ENCODE measurements at places on chromosomes 6 and 20. TPM values are rescaled to one million over a fixed set of nuclear protein-coding genes. Genes with fewer than 3 reads are reported as not detected.

- no peak for DNase-seq
Observed at GRCh38 chr20:58837717-58838116, 13.0 kb downstream of the GNAS-AS1 start.

DNA sequence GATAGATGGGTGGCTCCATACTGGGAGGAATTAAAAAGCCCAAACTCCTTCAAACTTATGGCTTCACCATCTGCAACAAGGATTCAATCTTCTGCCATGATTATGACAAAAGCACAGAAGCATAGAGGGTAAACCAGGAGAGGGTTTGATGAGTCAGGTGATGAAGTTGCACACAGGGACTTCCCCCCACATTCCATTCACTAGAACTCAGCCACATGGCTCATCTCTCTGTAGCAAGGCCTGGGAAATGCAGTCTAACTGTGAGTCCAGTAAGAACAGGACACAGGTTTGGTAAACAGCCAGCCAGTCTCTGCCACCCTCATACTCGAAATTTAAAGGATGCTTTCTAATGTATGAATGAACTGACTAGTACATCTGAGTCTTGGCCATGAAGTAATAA lies 142.9 kb downstream of the HIVEP2 start:
- peak; percentile 51 for DNase-seq

GRCh38 chr6:51199733-51200260 lies 381.1 kb downstream of the TFAP2B start:
- DNase-seq: no peak

- no peak for DNase-seq
Observed at GRCh38 chr20:16475225-16475624, 98.0 kb downstream of the KIF16B start.

DNA sequence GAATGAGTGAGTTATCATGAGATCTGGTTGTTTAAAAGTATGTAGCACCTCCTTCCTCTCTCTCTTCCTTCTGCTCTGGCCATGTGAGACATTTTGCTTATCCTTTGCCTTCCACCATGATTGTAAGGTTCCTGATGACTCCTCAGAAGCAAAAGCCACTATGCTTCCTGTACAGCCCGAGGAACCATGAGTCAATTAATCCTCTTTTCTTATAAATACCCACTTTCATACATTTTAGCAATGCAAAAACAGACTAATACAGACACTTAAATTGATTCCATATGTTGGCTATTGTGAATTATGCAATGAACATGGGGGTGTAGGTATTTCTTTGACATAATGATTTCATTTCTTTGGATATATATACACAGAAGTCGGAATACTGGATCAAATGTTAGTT lies 792.8 kb upstream of the EYS start:
- no peak for DNase-seq

GRCh38 chr6:112481211-112481610 lies 134.1 kb downstream of the RFPL4B start:
- DNase-seq: no peak

- DNase-seq: no peak
Observed at GRCh38 chr6:43122146-43122545, 46.0 kb downstream of the PTK7 start.

DNA sequence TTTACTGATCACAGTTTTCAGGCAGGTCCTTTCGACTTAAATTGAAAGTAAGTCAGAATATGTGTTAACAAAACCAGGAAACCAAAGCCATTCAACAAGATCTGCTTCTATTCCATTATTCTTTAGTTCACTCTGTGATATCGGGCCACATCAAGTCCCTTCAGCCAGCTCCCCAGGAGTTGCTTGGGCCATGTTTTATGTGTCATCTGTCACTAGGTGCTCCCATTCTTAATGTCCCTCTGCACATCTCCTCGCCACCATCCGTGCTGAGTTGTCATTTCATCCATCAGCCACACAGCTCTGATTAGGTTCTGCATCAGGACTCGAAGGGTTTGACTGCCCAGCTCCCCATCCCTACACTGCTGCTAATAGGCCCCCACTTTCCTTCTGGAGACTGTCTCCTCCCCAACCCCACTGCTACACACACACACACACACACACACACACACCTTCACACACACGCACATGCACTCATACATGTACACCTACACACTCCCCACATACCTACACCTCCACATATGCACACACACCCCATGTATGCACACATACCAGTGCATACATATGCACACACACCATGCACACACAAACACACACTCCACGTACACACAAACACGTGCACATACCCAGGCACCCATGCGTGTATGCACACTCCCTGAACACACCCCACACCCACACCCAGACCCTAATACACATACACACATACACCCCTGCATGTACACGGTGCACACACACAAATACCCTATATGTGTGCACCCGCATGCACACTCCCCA lies 143.3 kb upstream of the GMDS start:
- no peak for DNase-seq

GRCh38 chr6:134875367-134875766 lies 74.5 kb downstream of the ALDH8A1 start:
- DNase-seq: no peak

DNA sequence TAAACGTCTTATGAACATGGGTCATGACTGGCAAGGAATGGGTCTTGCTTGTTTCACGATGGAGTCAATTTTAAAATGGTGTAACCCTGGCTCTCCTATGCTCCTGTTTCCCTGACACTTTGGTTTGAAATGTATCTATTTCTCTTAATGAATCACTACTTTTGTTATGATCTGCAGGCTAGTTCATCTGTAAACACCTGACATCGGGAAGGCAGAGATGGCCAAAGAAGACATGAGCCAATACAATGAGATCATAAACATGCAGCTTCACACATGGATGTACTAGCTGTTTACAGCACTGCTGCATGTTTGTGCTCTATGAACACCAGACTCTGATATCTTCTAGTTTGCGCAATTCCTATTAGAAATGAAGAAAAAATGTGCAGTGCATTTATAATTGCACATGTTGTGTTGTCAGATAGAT lies 11.0 kb upstream of the RAD21L1 start:
- DNase-seq: no peak

DNA sequence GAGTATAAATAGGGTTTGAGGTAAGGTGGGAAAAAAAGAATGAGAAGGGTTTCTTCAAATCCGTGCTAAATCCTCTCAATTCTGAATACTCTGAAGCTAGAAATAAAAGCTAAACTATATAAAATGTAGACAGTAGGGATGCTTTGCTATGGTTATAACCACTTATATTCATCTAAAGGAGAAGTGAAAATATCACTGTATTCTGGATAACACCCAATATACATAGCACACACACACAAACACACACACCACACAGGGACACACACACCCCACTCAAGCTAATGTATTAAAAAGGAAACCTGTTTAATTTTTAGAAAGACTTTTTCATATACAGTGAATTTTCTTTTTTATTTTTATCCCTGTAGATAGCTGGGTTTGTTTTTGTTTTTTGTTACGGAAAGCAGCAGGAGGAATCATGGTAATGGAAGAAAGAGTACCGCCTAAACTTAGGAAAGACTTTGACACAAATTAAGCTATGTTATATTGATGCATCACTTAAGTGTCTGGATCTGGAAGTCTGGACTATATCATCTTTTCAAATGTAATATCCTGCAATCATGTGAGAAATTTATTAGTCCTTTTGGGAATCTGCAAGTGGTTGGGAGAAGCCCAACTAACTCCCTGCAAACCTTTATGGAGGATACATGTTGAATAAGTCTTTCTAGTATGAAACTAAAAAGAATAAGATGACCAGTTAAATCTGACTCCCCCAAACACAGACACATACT lies 68.4 kb upstream of the FABP7 start:
- DNase-seq: no peak

- DNase-seq: peak; percentile 94
Observed at GRCh38 chr6:157323966-157324300, 614 bp upstream of the TMEM242 start.

GRCh38 chr6:139149383-139149782 lies 14.5 kb downstream of the HECA start:
- DNase-seq: no peak

- peak; percentile 99 for DNase-seq
Observed at GRCh38 chr6:166598441-166599138, 12.1 kb upstream of the RAMACL start.

- DNase-seq: no peak
Observed at GRCh38 chr20:62466072-62466760, 9.6 kb downstream of the GATA5 start.

DNA sequence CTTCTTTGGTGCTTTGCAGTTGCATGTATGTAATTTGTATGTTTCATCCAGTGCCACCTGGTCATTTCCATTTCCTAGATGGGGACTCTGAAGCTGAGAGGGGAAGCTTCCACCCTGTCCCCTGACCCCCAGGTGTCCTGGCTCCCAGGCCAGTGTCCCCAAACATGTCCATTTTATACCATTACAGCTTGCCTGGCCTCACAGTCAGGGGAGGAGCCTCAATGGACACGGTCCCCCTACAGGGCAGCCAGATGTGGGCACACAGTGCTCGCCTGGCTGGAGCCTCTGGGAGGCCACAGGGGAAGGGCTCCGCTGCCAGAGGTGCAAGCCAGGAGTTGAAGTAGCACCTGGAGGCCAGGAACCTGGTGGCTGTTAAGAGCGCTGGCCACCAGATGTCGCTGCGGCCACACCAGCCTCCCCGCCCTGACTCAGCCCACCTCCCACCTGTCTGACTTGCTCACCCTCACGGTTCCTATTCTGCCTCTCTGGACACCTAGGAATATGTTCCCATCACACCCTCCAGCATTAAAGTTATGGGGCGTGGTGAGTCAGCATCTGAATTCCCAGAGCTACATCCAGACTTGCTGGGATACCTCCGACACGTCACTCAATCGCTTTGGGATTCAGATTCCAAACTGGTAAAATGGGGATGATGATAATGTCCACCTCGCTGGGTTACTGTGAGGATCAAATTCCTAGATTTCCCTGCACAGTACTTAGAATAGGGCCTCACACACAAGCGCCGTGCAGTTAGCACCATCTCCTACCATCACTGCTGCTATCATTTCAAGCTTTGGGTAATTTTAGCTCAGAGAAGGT lies 107.4 kb downstream of the SULF2 start:
- DNase-seq: no peak

Gene CTCFL
- total RNA-seq: not detected

Gene XKR7
- not detected for total RNA-seq

Gene UST
- under 0.01 TPM for total RNA-seq

Gene CYP21A2
- not detected for total RNA-seq

Gene SLCO4A1
- 0.90 TPM for total RNA-seq

Gene GJA1
- total RNA-seq: 1,357 TPM

All from dermis microvascular lymphatic vessel endothelial cell (primary cell).